WTC11 (cell line): ENCODE measurements at places on chromosomes 2 and 18.

DNA sequence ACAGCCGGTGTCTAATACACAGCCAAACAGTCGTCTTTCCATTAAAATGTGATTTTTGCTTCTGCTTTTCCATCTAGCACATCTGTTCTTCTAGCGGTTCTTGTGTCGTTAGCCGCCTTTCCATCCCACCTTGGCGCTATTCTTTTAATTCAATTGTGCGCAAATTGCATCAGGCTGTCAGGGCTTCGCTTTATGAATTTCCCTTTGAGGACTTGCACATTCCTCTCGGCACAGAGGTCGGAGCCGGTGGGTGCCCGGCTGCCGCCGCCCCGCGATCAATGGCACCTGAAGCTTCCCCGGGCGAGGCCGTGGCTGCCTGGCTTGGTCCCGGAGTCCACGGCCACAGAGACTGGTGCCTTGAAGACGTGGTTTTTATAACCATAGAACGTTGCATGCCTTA, 33.9 kb upstream of the TSPYL6 start:
- DNase-seq, result peak; percentile 17

- no peak for DNase-seq
Measured at GRCh38 chr18:71322201-71322600, 1033.4 kb downstream of the SOCS6 start.

- DNase-seq, result no peak
Measured at GRCh38 chr2:105691947-105692390, 52.7 kb upstream of the NCK2 start.

DNA sequence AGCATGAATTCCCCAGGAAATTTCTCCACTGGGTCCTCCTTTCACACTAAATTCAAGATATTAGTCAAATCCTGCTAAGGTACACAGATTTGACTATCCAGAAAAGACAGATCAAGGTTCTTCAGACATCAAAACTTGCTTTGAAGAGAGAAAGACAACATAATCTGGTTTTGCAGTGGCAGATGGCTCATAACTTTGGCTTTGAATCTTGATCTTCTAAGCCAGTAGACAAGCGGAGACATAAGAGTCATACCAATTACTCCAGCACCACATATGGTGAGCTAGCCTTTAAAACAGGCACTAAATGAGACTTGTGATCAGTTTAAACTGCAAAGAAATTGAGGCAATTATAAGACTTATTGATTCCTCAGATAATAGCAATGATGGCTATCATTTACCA, 29.3 kb downstream of the PDE11A start:
- DNase-seq, result no peak

DNA sequence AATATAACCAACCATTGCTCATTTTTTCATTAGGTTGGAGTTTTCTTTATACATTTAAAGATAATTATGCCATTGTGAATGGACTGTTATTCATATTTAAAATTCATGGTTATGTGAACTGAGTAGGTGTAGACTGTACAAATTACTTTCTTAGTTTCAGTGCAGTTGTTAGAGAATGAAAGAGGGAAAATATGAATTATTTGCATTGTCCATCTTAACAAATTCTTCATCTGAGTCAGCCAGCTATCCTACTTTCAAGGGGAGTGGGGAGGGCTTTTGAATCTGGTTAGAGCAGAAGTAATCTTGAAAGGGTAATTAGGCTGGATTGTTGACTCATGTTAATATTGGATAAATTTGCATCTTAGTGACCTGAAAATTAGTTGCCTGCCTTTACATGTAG, 212.0 kb downstream of the MCFD2 start:
- no peak for DNase-seq

GRCh38 chr18:42082415-42083234, 127.6 kb downstream of the PIK3C3 start:
- DNase-seq, result no peak

DNA sequence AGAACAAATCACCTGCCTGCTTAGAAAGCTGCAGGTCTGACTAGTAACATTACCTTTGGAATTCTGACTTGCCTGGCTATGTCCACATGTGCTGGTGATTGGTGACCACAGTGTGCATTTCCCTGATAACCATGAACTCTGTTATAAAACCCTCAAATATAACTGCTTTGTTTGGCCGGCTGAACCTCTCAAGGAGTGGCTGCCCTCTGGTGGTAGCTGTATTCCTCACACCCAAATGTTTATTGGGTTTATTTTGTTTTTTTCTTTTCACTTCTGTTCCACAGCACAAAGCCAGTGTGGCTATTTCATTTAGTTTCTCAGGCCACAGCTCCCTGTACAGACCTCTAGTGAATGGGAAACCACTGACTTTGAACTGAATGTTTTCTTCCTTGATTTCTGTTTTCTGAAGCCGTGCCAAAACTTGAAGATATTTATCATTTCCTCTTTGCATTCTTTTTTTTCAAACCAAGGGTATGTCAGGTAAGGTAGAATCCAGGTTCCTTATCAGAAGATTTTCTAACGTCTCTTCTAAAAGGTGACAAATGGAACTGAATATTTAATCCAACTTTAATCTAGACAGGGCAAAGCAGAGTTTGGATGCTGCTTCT, 549.0 kb upstream of the VRK2 start:
- DNase-seq, result peak; percentile 49

GRCh38 chr2:30134582-30134981, 12.2 kb upstream of the YPEL5 start:
- DNase-seq, result no peak
